NCI-H510A (cell line): ENCODE measurements at places on chromosomes 5 and 9.

DNA sequence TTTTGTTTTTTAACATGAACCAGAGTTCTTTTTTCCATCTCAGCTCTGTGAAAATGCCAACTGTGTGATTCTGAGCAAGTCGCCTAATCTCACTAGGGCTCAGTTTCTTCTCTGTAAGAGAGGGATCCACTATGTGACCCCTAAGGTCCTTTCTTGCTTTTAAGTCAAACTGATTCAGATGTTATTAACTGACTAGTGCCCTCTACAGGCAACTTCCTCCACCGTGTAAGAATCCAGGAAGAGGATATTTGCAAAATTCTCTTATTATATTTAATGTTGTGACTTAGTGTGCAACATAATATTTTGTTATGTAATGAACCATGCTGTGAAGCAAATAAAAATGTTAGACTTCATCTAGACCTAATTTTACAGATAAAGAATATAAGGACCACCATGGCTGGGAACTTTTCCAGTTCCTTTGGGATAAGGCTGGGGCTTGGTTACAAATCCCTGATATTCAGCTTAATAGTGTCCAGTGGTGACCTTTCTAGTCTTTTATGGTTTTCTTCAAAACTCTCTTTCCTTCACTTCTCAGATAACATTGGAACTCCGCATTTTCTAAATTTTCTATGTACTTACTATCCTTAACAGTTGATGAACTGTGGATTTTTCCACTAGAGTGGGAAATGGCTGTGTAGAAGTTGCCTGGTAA is 244.7 kb downstream of the PIK3R1 start:
- DNase-seq = no peak

DNA sequence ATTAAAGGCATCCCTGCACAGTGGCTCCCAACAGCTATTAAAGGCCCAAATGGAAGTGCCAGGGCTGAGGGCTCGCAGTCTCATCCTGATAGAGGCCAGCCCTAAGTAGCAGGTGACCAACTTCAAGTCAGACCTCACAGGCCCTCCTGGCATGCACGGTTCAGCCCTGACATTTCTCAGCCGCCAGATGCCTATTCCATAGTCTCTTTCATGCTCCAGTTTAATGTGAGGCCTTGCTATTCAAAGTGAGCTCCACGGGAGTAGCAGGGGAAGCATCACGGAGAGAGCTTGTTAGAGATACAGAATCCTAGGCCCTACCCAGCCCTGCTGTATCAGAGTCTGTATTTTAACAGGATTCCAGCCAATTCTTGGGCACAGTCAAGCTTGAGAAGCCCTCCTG is 11.1 kb downstream of the LHFPL2 start:
- no peak for DNase-seq

DNA sequence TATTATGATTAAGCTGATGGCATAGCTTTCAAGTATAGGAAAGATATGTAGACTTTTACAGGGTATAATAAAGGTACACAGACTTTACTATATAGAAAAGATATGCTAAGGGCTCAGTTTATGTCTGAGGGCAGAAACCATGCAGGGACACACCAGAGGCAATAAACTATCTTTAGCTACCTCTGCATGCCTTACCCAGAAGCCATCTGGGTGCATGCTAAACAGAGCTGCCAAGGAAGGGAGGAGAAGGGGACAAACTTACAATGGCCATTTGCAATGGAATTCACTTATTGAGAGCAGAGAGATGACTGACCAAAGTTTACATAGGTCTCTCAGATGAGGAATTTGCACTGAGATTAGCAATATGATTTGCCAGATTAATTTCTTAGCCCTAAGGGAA is 143.1 kb upstream of the NR4A3 start:
- no peak for DNase-seq

- DNase-seq = no peak
Observed at GRCh38 chr9:109342878-109343277, 22.0 kb upstream of the EPB41L4B start.

DNA sequence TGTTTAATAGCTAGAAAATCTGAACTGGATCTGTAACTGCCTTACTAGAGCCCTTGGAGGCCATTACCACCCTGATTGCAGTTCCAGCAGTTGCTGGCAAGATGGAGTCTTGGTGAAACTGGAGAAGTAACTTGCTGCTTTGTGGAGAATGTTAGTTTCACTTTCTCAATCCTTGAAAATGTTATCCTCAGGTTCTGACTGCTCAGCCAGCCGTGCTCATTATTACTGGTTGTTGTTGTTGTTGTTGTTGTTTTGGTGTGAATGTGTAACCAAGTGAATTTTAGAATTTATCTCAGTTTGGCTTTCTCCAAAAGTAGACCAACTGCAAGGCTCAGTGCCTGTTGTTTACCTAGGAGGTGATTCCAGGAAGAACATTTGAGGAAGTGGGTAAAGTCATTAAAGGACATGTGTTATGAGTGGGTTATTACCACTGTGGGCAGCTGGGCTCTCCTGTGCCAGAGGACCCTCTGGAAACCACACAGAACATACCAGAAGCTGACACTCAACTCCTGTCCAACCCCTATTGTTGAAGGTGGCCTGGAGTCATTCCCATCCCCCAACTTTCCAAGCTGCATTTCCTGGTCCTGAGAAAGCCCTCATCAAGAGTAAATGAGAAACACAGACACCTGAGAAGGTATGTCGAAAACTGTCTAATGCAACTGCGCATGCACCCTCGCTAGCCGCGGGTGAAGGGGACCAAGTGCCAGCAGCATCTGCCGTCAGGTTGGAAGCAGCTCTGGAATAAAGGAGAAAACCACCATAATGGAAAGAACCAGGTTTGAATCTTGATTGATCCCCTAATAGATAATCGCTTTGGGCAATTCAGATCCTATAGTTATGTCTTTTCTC is 111.6 kb downstream of the CMYA5 start:
- no peak for DNase-seq

GRCh38 chr9:6667633-6668280 is 22.2 kb upstream of the GLDC start:
- DNase-seq = no peak

GRCh38 chr5:65423623-65424022 is 58.1 kb downstream of the ADAMTS6 start:
- DNase-seq = no peak

DNA sequence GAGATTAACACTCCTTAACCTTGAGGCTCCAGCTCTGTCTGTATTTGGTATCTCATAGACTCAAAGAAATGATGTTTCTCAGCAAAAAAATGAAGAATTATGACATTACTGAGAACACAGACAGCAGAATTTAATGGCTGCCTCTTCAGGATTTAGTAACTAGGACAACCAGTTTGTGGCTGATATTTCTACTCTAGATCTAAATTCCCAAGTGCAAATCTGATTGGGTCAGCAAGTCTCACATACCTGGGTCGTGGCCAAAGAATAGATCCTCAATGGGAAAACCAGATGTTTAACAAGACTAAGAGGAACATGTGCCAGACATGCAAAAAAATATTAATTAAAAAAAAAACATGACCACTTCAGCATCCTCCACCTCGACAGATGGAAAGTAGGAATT is 608.9 kb downstream of the DTWD2 start:
- DNase-seq = no peak

DNA sequence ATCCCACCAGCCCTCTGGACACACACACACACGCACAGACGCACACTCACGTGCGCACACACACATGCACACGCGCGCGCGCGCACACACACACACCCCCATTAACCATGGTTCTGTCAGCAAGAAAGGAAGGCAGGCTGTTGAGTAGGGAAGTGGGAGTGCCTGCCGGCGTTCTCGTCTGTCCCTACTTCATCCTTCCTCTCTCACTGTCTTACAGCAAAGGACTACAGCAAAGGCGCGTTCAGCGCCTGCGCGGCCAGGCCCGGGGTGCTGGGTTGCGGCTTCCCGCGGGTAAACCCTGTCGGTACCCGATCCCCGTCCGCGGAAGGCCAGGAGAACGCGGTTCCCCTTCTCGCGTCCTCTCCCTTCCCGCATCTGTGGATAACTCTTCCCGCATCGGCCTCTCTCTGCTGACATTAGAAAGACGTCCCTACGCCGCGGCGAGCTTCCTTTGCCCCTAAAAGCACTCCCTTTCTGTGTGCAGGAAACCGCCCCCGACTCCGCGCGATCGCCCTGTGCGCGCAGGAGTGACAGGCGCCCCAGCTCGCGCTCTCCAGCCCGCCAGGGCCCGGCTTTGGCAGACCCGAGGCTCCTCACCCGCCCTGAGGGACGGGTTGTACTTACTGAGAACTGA is 219.2 kb downstream of the AGTPBP1 start:
- no peak for DNase-seq
